Esophagus muscularis mucosa (tissue), 4 donors: ENCODE measurements at places on chromosomes 7 and 10. TPM values are rescaled to one million over a fixed set of nuclear protein-coding genes. Genes with fewer than 3 reads are reported as not detected.

KAZALD1 gene
- total RNA-seq = 3.2 TPM

LIPJ gene
- total RNA-seq = not detected

SLK gene
- 83.1 TPM for total RNA-seq

ZNF37A gene
- total RNA-seq = 11.4 TPM

CPN1 gene
- not detected for total RNA-seq

ATE1 gene
- 28.2 TPM for total RNA-seq

LIPF gene
- total RNA-seq = not detected

OPALIN gene
- total RNA-seq = not detected

PIP4K2A gene
- total RNA-seq = 32.7 TPM

HTR5A gene
- total RNA-seq = not detected

MET gene
- 27.2 TPM for total RNA-seq

HECTD2 gene
- 21.7 TPM for total RNA-seq

AKR1C2 gene
- 7.9 TPM for total RNA-seq

AQP1 gene
- 362 TPM for total RNA-seq

TUBAL3 gene
- total RNA-seq = not detected

UFSP1 gene
- 2.1 TPM for total RNA-seq

ITPRID1 gene
- not detected for total RNA-seq

C10orf143 gene
- 3.7 TPM for total RNA-seq

FAM24B gene
- 2.7 TPM for total RNA-seq

GPR15LG gene
- total RNA-seq = not detected

TMEM176A gene
- total RNA-seq = 34.1 TPM

CDK14 gene
- 14.7 TPM for total RNA-seq

AGAP6 gene
- 6.3 TPM for total RNA-seq

TEX47 gene
- total RNA-seq = not detected

TMEM196 gene
- total RNA-seq = not detected

NKX6-2 gene
- not detected for total RNA-seq

MYL10 gene
- total RNA-seq = not detected

POLR2J3 gene
- total RNA-seq = 7.9 TPM

COL17A1 gene
- total RNA-seq = 0.17 TPM

TAS2R38 gene
- not detected for total RNA-seq
